ENCODE measurements at places on chromosomes 2 and 18. TPM values are rescaled to one million over a fixed set of nuclear protein-coding genes. Genes with fewer than 3 reads are reported as not detected.

Gene FAM237A
- total RNA-seq, result not detected

Gene MYCN
- not detected for total RNA-seq

Gene SFT2D3
- 7.5 TPM for total RNA-seq

Gene GKN2
- not detected for total RNA-seq

- no peak overlapping the region for H3K4me3 ChIP-seq
- H3K36me3 ChIP-seq, result peaks cover 19% of the 10 kb centered on the region
- H3K4me1 ChIP-seq, result peaks cover 15% of the 10 kb centered on the region
- H3K27ac ChIP-seq, result no peak overlapping the region
Observed at GRCh38 chr2:240021488-240022104, 3.5 kb downstream of the NDUFA10 start.

- no peak for DNase-seq
- H3K4me1 ChIP-seq, result no peaks in the 10 kb centered on the region
- H3K27ac ChIP-seq, result no peak overlapping the region
Observed at GRCh38 chr2:76160670-76161069, 450.0 kb upstream of the GCFC2 start.

- DNase-seq, result no peak
- no peak overlapping the region for H3K4me3 ChIP-seq
- no peak overlapping the region for H3K27ac ChIP-seq
- peaks cover 12% of the 10 kb centered on the region for H3K4me1 ChIP-seq
- peaks cover 37% of the 10 kb centered on the region for H3K27me3 ChIP-seq
Observed at GRCh38 chr2:235505181-235505741, 11.4 kb downstream of the AGAP1 start.

DNA sequence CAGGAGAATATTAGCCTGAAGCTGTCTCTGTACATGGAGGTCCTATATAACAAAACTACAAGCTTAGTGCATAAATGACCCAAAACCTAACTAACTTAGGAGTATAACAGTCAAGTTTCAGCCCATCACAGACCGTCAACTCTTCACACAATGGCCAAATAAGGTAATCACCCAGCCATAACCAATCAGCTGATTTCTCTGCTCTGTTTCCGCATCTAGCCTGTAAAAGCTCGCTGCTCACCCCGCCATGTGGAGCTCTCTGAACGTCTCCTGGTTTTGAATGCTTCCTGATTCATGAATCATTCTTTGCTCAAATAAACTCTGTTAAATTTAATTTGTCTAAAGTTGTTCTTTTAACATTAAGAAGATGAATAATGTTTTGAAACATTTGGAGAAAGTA lies 593.6 kb downstream of the TMX3 start:
- H3K4me3 ChIP-seq, result no peak overlapping the region
- DNase-seq, result no peak
- H3K27ac ChIP-seq, result no peak overlapping the region
- no peaks in the 10 kb centered on the region for H3K4me1 ChIP-seq
- H3K27me3 ChIP-seq, result no peaks in the 10 kb centered on the region

DNA sequence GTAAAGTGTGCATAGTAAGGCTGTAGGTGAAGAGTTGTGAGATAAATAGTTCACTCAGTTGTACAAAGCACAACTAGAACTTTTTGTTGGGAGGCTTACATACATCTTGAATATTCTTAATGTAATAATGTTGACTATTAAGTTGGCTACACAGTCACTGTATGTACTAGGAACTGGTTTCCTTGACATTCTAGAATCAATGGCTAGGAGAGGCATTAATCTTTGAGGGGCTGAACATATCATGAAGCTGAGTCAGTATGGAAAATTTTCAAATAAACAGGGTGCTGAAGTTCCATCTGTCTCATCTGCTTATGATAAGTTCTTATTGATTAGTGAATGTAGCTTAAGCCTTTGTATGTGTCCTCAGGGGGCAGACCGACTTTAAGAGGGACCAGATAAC lies 23.4 kb downstream of the METTL21A start:
- peaks cover 22% of the 10 kb centered on the region for H3K36me3 ChIP-seq
- H3K4me3 ChIP-seq, result no peak overlapping the region
- no peaks in the 10 kb centered on the region for H3K27me3 ChIP-seq
- H3K4me1 ChIP-seq, result peaks cover 16% of the 10 kb centered on the region
- no peak overlapping the region for H3K27ac ChIP-seq

DNA sequence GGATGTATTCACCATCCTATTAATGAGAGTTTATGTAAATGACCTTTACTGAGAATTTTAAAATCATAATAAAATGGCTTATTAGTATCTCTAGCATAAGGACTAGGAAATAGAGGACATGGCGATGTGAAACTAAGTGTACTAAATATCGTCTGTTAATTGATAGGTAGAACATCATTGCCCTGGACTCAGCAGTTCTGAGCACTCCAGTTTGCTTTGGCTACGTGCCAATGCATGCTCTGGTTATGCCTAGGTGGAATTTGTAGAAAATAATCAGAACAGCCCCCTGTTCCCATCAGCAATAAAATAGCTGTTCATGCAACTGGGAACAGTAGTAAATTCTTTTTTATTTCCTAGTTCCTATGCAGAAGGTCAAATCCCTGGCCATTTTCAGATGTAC lies 247.8 kb downstream of the DOK6 start:
- no peaks in the 10 kb centered on the region for H3K36me3 ChIP-seq
- no peak for DNase-seq
- no peak overlapping the region for H3K27ac ChIP-seq
- no peak overlapping the region for H3K4me3 ChIP-seq

- no peaks in the 10 kb centered on the region for H3K36me3 ChIP-seq
- H3K27me3 ChIP-seq, result peaks cover 32% of the 10 kb centered on the region
Observed at GRCh38 chr2:176490061-176490861, 221.0 kb downstream of the MTX2 start.

- H3K4me1 ChIP-seq, result no peaks in the 10 kb centered on the region
- no peaks in the 10 kb centered on the region for H3K36me3 ChIP-seq
- H3K27ac ChIP-seq, result no peak overlapping the region
- DNase-seq, result no peak
Observed at GRCh38 chr2:186032102-186032738, 293.6 kb downstream of the FSIP2 start.

DNA sequence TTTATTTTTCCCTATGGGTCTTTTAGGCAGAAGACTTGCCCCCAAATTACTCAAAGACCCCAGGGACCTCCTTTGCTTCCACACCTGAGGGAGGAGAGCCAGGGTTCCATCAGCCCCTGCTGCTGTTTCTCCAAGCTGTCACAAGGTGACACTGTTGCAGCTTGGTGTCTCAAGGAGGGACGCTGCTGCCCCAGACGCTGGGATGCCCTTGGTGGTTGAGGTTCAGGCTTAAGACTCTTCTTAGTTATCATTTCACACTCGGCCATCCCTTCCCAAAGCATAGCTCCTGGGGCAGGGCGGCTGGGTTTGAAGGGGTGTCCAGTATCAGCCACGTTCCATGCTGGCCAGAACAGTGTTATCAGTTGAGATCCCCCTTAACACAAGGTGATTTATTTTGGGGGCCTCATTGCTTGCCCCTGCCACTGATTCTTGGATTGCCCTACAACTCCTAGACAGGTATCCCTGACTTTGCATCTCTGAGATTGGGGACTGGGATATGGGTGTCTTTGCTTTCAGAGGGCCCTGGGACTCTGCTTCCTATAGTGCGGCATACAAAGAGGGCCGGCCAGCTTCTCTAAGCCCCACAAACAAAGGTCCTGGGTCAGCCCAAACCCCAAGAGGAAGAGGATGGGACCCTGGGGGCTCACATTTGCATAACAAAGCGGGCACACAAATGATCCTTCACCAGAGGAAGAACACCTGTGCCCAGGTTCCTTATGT lies 22.7 kb downstream of the GPR55 start:
- peaks cover 2% of the 10 kb centered on the region for H3K27me3 ChIP-seq
- H3K4me1 ChIP-seq, result peaks cover 22% of the 10 kb centered on the region

All from activated naive CD8-positive, alpha-beta T cell treated with anti-CD3 and anti-CD28 coated beads, Interleukin-2, amount 10 ng/mL, durations not matched to agents 7 days and 5 days (primary cell).